ENCODE measurements at places on chromosomes 11 and 22. TPM values are rescaled to one million over a fixed set of nuclear protein-coding genes. Genes with fewer than 3 reads are reported as not detected.

OR4D6 gene
- total RNA-seq, result not detected

CCDC15 gene
- 5.2 TPM for total RNA-seq

RAG2 gene
- total RNA-seq, result 0.49 TPM

FAM83F gene
- total RNA-seq, result 3.4 TPM

RBM4B gene
- total RNA-seq, result 71.8 TPM

CHST1 gene
- 5.6 TPM for total RNA-seq

RPL27A gene
- total RNA-seq, result 436 TPM

OR8D4 gene
- not detected for total RNA-seq

CD151 gene
- 149 TPM for total RNA-seq

PATL1 gene
- 15.5 TPM for total RNA-seq

OR9Q2 gene
- total RNA-seq, result not detected

TSSK2 gene
- total RNA-seq, result not detected

OPCML gene
- total RNA-seq, result 23.2 TPM
